ENCODE measurements at places on chromosomes 7 and 10. TPM values are rescaled to one million over a fixed set of nuclear protein-coding genes. Genes with fewer than 3 reads are reported as not detected.
A peak's percentile ranks its signal among the peaks of the same experiment; 100 is the strongest.

UCN3 gene
- not detected for polyA plus RNA-seq

- DNase-seq, result no peak
Measured at GRCh38 chr10:122855745-122856144, 10.1 kb upstream of the CUZD1 start.

PRLHR gene
- polyA plus RNA-seq, result not detected

- DNase-seq, result peak; percentile 8
Measured at GRCh38 chr10:71705582-71705981, 14.0 kb downstream of the C10orf105 start.

DNA sequence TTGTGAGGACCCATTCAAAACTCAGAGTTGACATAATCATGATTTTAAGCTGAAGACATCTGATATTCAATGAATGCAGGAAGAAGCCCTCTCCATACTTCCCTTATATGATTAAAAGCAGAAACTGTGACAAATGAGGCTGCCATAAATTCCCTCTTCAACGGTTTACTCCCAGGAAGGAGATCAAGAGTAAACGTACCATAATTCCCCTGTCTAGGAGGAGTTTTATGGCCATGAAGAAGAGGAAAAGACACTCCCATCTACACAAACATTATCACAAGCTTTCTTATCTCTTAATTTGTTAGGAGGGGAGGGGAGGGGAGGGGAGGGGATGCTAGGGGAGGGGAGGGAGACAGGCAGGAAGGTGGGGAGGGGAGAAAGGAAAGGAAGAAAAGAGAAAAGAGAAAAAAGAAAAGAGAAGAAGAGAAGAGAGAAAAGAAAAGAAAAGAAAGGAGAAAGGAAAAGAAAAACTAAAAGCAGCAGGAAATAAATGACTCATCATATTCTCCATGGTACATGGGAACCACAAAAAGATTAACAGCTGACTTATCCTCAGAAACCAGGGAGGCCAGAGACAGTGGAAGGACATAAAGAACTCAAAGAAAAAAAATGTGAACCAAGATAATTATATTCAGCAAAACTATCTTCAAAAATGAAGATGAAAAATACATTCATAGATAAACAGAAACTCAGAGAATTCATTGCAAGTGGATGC is 121.6 kb downstream of the ALOX5 start:
- peak; percentile 35 for DNase-seq

GRCh38 chr10:43619368-43619767 is 13.1 kb downstream of the ZNF485 start:
- DNase-seq, result no peak

THSD7A gene
- 0.01 TPM for polyA plus RNA-seq

CAV2 gene
- polyA plus RNA-seq, result 358 TPM

Measured in GM23248 (cell line).